Aorta (tissue), 5 donors: ENCODE measurements at places on chromosomes 5 and 9.
A peak's percentile ranks its signal among the peaks of the same experiment; 100 is the strongest.

- peaks cover 2% of the 10 kb centered on the region for H3K4me1 ChIP-seq
- H3K36me3 ChIP-seq, result no peaks in the 10 kb centered on the region
- no peak overlapping the region for H3K27ac ChIP-seq
- DNase-seq, result no peak
- H3K4me3 ChIP-seq, result peak overlapping the region; percentile 98
Measured at GRCh38 chr9:73152953-73153352, 1.3 kb downstream of the ANXA1 start.

DNA sequence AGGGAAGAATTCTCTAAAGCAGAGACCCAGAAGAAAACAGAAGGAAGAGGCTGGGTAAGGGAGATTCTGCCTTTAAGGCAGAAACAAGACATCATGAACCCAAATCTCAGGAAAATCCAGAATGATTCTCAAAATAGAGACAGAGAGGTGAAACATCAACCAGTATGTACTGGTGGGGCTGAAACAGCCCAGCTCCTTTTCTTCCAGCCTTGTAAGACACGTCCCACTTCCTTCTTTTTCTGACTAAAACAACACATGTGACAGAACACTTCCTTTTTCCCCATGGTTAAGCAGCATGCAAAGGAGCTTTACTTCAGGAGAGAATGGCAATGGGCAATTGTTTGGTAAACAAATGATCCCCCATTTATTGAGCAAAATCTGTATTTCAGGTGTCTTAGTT lies 230.8 kb upstream of the NR4A3 start:
- no peaks in the 10 kb centered on the region for H3K4me1 ChIP-seq
- no peak for DNase-seq
- H3K27me3 ChIP-seq, result no peaks in the 10 kb centered on the region
- no peak overlapping the region for H3K27ac ChIP-seq
- no peak overlapping the region for H3K4me3 ChIP-seq

- no peaks in the 10 kb centered on the region for H3K27me3 ChIP-seq
- no peaks in the 10 kb centered on the region for H3K4me1 ChIP-seq
- H3K4me3 ChIP-seq, result no peak overlapping the region
- no peak overlapping the region for H3K27ac ChIP-seq
- DNase-seq, result no peak
- no peaks in the 10 kb centered on the region for H3K36me3 ChIP-seq
Measured at GRCh38 chr5:6909901-6910300, 196.7 kb downstream of the TENT4A start.

GRCh38 chr5:169242175-169242848 lies 58.6 kb downstream of the SLIT3 start:
- no peaks in the 10 kb centered on the region for H3K4me1 ChIP-seq
- DNase-seq, result no peak
- peaks cover 2% of the 10 kb centered on the region for H3K36me3 ChIP-seq

DNA sequence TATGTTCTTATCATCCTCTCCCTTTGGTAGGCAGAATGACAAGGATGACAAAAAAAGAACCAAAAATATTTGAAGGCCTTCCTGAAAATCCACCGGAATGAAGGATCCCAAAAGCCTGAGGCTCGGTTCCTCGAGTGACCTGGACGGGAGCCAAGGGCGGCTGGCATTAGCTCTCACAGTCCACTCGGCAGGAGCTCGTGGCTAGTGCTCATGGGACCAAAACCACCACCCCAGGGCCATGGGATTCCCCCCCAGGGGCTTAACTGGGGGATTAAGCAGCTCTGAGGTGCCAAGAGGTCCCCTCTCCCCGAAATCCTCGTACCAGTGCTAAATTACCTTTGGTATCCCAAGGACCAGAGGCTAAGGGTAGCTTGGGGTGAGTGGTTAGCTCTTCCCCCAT lies 586 bp upstream of the PDZD2 start:
- peak; percentile 54 for DNase-seq
- H3K4me1 ChIP-seq, result no peaks in the 10 kb centered on the region
- H3K27ac ChIP-seq, result no peak overlapping the region
- no peaks in the 10 kb centered on the region for H3K27me3 ChIP-seq
- no peaks in the 10 kb centered on the region for H3K36me3 ChIP-seq

DNA sequence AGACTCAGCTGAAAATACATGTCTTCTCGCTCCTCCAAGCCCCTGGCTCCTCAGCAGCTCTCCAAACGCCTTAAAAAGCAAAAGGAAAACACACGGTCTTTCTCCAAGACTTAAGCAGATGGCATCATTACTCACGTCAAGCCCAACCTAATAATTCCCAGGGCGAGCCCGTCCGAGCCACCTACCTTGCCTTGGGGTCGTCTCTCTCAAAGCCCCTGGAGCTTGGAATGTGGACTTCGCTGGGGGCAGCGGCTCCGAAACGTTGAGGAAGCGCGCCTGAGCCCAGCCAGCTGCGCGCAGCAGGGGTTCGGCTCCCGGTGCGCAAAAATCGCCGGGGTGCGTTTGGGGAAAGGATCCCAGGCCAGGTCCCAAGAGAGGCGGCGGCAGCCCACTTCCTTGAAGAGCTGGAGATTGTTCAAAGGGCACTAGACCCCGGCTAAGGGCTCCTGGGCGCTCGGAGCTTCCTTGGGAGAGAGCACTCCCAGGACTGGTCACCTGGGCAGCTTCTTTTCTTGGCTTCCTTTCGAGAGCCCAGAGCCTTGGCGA lies 395 bp downstream of the DRD1 start:
- peak overlapping the region; percentile 1 for H3K4me3 ChIP-seq
- H3K4me1 ChIP-seq, result no peaks in the 10 kb centered on the region
- no peak for DNase-seq
- no peaks in the 10 kb centered on the region for H3K27me3 ChIP-seq

GRCh38 chr9:129225815-129226214 lies 47.8 kb upstream of the IER5L start:
- no peaks in the 10 kb centered on the region for H3K36me3 ChIP-seq
- H3K27me3 ChIP-seq, result no peaks in the 10 kb centered on the region
- no peak overlapping the region for H3K4me3 ChIP-seq
- DNase-seq, result peak; percentile 84
- no peak overlapping the region for H3K27ac ChIP-seq
- H3K4me1 ChIP-seq, result no peaks in the 10 kb centered on the region

GRCh38 chr5:180330810-180331646 lies 22.1 kb downstream of the GFPT2 start:
- no peaks in the 10 kb centered on the region for H3K4me1 ChIP-seq
- no peaks in the 10 kb centered on the region for H3K36me3 ChIP-seq
- DNase-seq, result peak; percentile 78
- H3K27me3 ChIP-seq, result no peaks in the 10 kb centered on the region
- no peak overlapping the region for H3K4me3 ChIP-seq
- H3K27ac ChIP-seq, result no peak overlapping the region

GRCh38 chr5:88867638-88868037 lies 15.3 kb downstream of the MEF2C start:
- H3K4me1 ChIP-seq, result no peaks in the 10 kb centered on the region
- no peaks in the 10 kb centered on the region for H3K27me3 ChIP-seq
- no peak overlapping the region for H3K4me3 ChIP-seq
- DNase-seq, result no peak
- H3K27ac ChIP-seq, result no peak overlapping the region

GRCh38 chr9:133750982-133751649 lies 13.0 kb upstream of the SARDH start:
- no peak overlapping the region for H3K4me3 ChIP-seq
- no peaks in the 10 kb centered on the region for H3K36me3 ChIP-seq
- H3K27me3 ChIP-seq, result no peaks in the 10 kb centered on the region
- no peak overlapping the region for H3K27ac ChIP-seq
- DNase-seq, result no peak

GRCh38 chr9:6924149-6924548 lies 166.4 kb downstream of the KDM4C start:
- H3K36me3 ChIP-seq, result no peaks in the 10 kb centered on the region
- H3K4me3 ChIP-seq, result no peak overlapping the region
- DNase-seq, result no peak
- no peaks in the 10 kb centered on the region for H3K4me1 ChIP-seq
- H3K27me3 ChIP-seq, result no peaks in the 10 kb centered on the region

DNA sequence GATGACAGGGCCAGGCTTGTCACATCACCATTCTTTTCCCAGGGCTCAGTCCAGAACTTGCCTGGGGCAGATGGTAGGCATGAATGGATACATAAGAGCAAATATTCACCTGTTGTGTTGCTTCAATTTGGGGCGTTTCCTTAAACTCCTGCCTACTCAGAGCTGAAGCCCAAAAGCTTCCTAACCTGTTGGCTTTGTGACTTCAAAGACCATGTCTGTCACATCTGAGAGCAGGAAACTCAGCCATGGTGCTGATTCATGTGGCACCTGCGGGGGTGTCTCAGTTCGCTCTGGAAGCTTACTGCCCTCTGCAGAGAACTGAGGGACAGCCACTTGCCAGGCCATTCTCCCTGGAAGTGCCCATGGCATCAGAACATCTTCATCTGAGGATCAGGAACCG lies 246.6 kb downstream of the HSPA4 start:
- H3K36me3 ChIP-seq, result no peaks in the 10 kb centered on the region
- no peaks in the 10 kb centered on the region for H3K4me1 ChIP-seq
- H3K27me3 ChIP-seq, result no peaks in the 10 kb centered on the region
- no peak overlapping the region for H3K4me3 ChIP-seq
- no peak overlapping the region for H3K27ac ChIP-seq

GRCh38 chr5:137669811-137670210 lies 66.1 kb downstream of the KLHL3 start:
- no peak overlapping the region for H3K27ac ChIP-seq
- H3K4me3 ChIP-seq, result no peak overlapping the region
- H3K4me1 ChIP-seq, result no peaks in the 10 kb centered on the region
- no peaks in the 10 kb centered on the region for H3K36me3 ChIP-seq
- no peak for DNase-seq
